ENCODE measurements at places on chromosomes 1 and 21.

GRCh38 chr1:2085080-2085479, 34.9 kb downstream of the PRKCZ start:
- no peak for DNase-seq

- no peak for DNase-seq
Measured at GRCh38 chr1:36776948-36777831, 257.1 kb downstream of the GRIK3 start.

GRCh38 chr1:218986816-218987215, 186.9 kb upstream of the LYPLAL1 start:
- no peak for DNase-seq

DNA sequence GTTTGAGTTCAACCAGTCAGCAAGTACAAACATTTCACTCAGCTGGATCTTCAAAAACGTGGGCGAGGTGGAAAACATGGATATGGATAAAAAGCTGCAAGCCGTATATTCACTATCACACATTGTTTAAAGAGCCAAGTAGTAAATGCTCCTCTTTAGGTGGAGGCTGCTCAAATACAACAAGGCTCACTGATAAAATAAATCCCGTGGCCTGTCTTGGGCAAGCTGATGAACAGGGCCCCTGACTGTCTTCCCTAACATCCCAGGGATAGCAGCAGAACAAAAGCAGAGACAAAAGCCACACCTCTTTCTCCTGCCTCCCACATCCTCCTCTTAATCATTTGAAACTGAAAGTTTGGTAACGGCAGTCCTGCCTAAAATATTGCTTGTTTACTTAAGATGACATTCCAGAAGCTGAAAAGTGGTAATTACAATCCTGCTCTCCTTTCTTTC, 357.7 kb downstream of the TTLL7 start:
- no peak for DNase-seq

DNA sequence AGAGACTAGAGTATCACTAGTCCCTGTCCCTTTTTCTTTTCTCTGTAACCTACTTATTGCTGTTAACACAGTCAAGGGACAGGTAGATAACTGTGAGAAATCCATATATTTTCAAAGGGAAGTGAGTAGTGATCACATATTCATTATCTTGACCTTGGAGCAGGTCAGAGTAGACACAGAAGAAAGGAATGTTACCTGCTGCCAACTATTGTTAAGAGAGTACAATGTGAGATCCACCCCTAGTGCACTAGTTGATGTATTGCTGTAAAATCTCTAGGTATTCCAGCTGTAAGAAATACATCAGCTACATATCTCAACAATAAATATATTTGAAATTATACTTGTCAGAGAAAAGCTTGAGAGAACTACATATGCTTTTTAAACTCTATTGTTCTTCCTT, 68.7 kb upstream of the ADGRL2 start:
- DNase-seq: no peak

DNA sequence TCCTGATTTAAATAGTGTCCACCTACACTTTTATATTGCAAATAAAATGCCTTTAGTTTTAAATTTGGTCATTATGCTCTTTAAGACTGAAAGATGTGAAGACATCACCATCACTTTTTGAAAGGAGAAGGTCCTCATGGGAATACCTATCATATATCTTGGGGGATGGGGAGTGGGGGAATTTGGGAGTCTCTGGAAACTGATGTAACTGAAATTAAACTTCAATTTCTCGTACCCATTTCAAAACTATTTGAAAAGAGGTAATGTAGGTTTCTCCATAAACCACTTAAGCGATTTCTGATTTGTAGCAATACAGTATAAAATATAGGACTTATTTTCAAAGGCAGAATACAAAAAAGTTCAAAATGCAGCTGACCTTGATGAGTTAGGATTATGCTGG, 924 bp downstream of the EXTL2 start:
- no peak for DNase-seq

GRCh38 chr1:160761886-160762285, 22.8 kb downstream of the SLAMF7 start:
- no peak for DNase-seq

GRCh38 chr1:200336901-200337391, 72.9 kb downstream of the ZNF281 start:
- no peak for DNase-seq

GRCh38 chr1:12326986-12327385, 97.2 kb downstream of the VPS13D start:
- no peak for DNase-seq

DNA sequence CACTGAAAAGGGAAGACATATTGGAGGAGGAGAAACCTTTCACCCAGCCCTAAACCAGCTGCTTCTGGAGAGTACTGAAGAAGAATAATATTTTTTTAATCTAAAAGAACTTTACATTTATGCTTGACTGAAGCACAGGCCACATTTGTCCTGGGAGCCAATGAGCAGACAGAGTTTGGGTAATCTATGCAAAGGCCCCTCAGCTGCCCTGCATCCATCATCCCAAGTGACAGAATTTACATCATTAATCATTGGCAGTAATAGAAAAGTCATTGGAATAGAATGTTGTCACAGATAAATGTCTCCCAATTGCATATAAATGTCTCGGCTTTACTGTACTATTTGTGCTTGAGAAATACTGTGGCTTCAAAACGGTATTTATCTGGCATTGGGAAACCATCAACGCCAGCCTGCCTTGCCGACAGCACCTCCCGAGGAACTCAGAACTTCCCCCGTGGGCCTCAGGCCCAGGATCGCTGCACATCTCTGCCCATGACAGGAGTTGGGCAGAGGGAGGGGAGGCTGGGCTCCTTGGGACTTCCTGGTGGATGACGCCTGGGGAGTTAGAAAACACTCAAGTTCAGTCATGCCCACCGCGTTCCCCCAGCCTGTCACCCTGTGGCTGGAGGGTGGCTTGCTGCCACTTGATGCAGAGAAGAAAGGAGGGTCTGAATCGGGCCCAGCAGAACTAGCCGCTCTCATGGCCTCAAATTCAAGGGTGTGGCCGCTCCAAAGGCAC, 133.1 kb downstream of the CAMTA1 start:
- DNase-seq: peak; percentile 44

- DNase-seq: no peak
Measured at GRCh38 chr21:27339902-27340301, 373.0 kb upstream of the ADAMTS5 start.

All from sciatic nerve (tissue), 2 donors.